ENCODE measurements at places on chromosomes 2 and 18.

GRCh38 chr2:131029812-131030211, 63.4 kb downstream of the FAM168B start:
- DNase-seq, result no peak

- DNase-seq, result no peak
Measured at GRCh38 chr18:11587846-11588245, 21.6 kb upstream of the SLC35G4 start.

DNA sequence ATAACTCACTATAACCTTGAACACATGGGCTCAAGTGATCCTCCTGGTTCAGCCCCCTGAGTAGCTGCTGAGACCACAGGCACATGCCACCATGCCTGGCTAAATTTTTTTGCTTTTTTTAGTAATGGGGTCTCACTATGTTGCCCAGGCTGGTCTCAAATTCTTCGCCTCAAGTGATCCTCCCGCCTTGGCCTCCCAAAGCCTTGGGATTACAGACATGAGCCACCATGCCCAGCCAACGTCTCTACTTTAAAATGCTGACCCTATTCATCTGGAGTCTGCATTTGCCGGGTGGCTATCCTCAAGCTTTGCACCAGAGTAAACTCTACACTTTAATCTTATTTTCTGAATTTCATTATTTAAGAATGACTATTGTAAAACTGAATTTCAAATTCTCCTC, 37.6 kb upstream of the RALBP1 start:
- DNase-seq, result no peak

DNA sequence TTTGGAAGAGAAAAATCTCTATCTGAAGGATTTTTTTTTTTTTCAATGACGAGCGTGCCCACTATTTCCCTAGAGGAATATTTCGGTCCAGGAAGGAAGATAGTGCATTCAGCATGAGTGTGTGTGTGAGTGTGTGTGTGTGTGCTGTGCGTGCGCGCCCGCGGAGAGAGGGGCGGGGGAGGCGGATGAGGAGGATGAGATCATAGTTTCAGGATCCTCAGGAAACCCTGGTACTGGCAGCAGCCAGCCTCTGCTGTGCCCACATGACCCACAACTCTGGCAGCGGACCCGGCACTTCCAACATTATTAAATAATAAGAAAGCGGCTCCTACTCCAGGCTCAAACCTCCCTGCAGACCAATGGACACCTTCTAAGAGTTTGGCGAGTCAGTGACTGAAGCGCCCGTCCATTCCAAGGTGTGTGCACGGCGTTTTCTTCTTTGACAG, 217.0 kb upstream of the DTNA start:
- DNase-seq, result peak; percentile 75

Data from psoas muscle (tissue), 8 donors.